ENCODE measurements at places on chromosomes 4 and X. TPM values are rescaled to one million over a fixed set of nuclear protein-coding genes. Genes with fewer than 3 reads are reported as not detected.

The BEX5 gene
- total RNA-seq = 2.2 TPM

DNA sequence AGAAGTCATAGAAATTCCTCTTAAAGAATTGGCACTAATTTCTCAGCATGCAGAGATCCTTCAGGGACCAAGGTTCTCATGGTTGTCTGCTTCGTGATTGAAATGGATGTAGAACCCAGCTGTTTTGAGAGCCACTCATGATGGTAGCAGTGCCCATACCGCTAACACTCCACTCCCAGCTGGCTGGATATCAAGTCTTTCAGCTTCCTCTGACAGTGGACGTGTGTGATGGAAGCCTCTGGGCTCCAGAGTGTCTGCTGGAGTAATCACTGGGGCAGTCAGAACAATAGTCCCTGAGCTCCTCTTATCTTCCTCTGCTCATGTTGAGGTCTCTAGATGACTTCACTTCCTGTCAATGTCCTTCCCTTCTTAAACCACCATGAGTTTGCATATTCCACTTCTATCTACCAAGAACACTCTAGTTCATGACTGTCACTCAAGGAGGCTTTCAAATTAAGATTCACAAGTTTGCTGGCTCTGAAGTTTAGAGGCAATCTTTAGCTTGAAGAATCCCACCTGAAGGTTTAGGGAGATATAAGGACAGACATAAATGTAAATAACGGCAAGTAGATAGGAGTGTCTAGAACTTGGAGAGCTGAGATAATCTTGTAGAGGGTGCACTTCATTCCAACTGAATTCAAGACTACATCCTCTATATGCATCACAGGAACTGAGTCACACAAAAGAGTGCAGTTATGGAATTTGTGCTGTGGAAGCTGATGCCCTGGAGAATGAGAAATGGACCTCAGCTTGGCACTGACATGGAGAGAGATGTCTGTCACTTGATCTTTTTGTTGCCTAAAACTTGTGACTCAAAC lies 64.5 kb upstream of the WDR1 start:
- H3K27me3 ChIP-seq = no peaks in the 10 kb centered on the region
- no peak overlapping the region for H3K27ac ChIP-seq
- DNase-seq = no peak

GRCh38 chr4:112146502-112146813 lies 1.2 kb downstream of the FAM241A start:
- H3K4me1 ChIP-seq = peaks cover 17% of the 10 kb centered on the region
- H3K27me3 ChIP-seq = no peaks in the 10 kb centered on the region
- H3K27ac ChIP-seq = peak overlapping the region; percentile 94
- H3K4me3 ChIP-seq = peak overlapping the region; percentile 92
- H3K36me3 ChIP-seq = no peaks in the 10 kb centered on the region
- no peak for DNase-seq

DNA sequence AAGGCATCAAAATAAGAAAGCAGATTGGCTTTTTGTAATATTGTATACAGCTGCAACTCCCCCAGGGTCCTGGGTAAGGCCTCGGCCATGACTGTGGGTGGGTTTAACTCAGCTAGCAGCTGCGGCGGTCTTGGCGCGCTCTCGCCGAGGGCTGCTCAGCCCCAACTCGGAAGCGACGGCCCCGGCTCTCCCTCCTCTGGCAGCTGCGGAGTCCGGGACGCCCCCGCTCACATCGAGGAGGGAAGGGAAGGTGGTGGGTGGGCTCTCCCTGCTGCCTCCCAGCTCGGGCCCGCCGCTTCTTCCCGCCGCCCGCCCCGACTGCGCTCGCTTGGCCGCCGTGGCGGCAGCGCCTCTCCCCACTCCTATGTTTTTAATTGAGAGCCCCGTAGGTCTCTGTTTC lies 51.2 kb downstream of the GPR50 start:
- no peaks in the 10 kb centered on the region for H3K36me3 ChIP-seq
- no peak overlapping the region for H3K4me3 ChIP-seq
- no peak overlapping the region for H3K27ac ChIP-seq
- no peak for DNase-seq

DNA sequence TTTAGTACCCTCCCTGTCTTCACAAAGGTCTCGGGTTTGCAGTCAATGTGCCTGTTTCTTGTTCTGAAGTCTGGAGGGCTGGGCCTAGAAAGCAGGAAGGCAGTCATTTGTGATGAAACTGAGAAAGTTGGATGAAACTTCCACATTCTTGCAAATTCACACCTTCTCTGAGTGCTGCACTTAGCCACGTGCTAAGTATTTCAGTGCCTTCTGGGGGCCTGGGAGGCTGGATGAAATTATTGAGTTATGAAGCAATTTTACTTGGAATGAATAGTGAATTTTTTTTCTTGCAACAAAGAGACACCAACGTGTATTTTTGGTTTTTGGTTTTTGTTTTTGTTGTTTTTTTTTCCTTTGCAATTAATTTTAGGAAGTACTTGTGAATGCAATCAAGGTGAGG lies 71.2 kb downstream of the MSX1 start:
- H3K27me3 ChIP-seq = no peaks in the 10 kb centered on the region
- H3K27ac ChIP-seq = no peak overlapping the region
- DNase-seq = no peak
- H3K4me1 ChIP-seq = no peaks in the 10 kb centered on the region

DNA sequence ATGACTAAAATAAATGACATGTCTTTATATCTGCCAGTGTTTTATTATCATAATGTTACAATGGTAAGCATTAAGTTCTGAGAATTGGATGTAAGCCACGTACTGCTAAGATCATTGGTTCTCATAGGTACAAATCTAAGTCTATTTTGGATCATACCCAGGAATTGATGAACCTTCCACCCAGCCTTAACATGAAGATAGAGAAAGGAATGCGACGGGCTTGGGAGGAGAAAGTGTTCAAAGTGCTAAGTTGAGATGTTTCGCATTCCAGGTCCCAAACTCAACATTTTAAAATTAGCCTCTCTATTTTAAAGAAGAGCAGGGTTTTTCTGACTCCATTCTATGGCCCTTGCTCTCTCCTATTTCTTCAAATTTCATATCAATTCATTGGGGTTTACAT lies 54.9 kb upstream of the FRAS1 start:
- H3K4me3 ChIP-seq = no peak overlapping the region
- H3K27ac ChIP-seq = no peak overlapping the region
- no peaks in the 10 kb centered on the region for H3K36me3 ChIP-seq
- no peak for DNase-seq
- H3K4me1 ChIP-seq = no peaks in the 10 kb centered on the region
- H3K27me3 ChIP-seq = no peaks in the 10 kb centered on the region
